Anterior cingulate cortex (tissue), 58 donors: ENCODE measurements at places on chromosomes 6 and 20.

DNA sequence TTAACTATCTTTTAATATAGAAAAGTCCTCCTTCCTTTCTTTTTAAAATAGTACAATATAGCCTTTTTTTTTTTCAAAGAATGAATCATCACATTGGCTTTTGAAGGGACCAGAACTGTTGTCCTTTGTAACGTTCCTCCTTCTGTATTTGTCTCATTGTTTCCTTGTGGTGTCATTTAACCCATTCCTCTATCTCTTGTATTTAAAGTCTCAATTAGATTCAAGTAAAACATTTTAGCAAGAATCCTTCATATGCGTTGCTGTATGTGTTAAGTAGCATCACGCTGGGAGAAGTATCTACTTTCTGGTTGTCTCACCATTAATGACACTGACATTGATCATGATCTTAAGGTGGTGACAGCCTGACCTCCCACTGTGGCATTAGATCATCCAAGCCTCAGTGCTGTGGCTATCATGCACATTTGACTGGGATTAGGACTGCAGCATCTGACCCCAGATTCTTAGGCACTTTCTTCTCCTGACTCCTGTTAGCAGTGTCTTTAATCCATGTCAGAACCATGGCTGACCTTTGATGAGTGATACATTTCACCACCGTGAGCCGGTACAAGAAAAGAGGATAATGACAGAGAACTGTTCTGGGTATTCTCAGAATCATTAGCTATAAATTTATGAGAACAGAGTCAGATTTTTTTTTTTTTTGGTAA is 67.5 kb upstream of the TFB1M start:
- DNase-seq = no peak

GRCh38 chr20:38536310-38536709 is 44.7 kb upstream of the ADIG start:
- no peak for DNase-seq

DNA sequence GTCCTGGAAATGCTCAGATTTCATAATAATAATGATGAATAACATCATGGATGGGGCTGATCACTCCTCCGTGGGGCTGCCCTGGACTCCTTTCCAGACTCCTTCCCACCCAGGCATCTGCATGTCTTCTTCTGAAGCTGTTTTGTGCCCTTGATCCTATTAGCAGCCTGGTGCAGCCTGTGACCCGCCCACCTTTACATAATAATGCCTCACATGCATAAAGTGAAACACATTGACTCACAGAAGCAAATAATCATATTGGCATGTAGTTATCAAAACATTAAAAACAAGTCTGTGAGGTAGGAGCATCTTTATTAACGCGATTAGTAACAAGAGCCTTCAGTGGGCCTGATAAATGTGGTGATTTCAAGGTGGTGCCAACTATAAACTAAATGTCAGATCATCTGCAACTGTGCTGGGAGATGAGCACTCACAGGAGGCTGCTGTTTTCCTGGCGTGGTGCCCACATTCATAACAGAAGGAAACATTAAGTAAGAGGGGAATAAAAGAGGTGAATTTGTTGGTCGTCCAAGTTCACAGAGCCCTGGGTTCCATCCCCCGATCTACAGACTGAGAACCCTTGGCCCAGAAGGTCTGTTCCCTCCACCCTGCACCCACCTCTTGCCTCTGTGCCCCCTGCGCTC is 344.7 kb downstream of the CDH4 start:
- DNase-seq = no peak

- DNase-seq = no peak
These were observed 435.4 kb upstream of the SOX4 start for GRCh38 chr6:21158149-21158548.

DNA sequence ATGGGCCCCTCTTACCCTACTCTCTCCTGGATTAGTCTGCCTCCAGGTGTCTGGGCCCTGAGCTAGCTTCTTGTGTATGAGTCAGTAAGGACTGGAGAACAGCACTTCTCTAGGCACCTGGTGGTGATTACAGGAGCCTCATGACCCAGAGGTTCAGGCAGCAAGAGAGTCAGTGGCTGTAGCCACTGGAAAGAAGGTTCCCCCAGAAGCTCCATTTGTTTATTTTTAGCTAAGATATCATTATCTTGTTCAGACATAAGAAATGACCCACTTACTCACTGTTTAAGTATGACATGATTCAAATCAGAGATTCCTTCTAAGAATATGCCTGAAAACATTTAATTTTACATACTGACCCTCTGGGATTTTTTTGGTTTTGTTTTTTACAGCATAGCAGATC is 23.6 kb upstream of the SLC4A11 start:
- no peak for DNase-seq
